ENCODE measurements at places on chromosomes 3 and 15.

GRCh38 chr3:10248984-10249748, 907 bp downstream of the TATDN2 start:
- no peak for DNase-seq

DNA sequence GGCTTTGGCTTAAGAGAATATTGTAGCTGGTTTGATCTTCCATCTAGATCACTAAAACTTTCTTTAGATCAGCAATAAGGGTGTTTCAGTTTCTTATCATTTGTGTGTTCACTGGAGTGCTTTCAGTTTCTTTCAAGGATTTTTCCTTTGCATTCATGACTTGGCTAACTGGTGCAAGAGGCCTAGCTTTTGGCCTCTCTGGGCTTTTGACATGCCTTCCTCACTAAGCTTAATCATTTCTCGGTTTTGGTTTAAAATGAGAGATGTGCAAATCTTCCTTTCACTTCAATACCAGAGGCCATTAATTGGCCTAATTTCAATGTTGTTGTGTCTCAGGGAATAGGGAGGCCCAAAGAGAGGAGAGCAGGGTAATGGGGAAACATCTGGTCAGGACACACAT, 30.3 kb upstream of the CCNB2 start:
- no peak for DNase-seq

DNA sequence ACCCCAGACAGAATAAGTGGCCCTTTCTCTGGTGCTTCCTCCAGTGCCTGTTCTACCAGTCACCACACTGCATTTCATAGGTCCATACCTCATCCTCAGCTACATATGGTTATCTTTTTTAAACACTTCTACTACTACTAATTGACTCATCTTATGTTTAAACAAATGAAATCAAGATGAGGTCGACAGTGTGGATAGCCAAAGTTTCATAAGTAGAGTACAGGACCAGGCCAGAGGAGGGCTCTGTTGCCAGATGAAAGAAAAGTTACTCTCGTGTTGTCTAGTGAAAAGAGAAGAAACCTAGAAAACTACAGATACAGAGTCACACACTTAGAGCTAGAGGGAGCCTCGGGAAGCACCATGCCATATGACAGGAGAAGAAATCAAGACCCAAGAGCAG, 296.1 kb downstream of the VPS13C start:
- DNase-seq, result no peak

DNA sequence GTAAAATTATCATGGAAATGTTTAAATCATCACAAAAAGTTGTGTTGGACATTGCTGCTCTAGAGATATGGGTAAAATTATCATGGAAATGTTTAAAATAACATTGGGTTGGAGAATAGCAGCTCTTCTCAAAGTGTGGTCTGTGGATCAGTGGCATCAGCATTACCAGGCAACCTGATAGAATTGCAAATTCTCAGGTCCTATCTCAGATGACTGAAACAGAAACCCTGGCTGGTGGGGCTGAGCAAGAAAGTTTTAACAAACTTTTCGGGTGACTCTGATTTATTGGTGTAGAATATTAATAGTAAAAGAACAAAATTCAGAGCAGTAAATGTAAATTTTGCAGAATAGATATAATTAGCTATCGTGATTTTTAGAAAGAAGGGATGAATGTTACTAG, 28.9 kb downstream of the NXPE3 start:
- no peak for DNase-seq

GRCh38 chr3:170974872-170975271, 51.6 kb downstream of the SLC2A2 start:
- no peak for DNase-seq

DNA sequence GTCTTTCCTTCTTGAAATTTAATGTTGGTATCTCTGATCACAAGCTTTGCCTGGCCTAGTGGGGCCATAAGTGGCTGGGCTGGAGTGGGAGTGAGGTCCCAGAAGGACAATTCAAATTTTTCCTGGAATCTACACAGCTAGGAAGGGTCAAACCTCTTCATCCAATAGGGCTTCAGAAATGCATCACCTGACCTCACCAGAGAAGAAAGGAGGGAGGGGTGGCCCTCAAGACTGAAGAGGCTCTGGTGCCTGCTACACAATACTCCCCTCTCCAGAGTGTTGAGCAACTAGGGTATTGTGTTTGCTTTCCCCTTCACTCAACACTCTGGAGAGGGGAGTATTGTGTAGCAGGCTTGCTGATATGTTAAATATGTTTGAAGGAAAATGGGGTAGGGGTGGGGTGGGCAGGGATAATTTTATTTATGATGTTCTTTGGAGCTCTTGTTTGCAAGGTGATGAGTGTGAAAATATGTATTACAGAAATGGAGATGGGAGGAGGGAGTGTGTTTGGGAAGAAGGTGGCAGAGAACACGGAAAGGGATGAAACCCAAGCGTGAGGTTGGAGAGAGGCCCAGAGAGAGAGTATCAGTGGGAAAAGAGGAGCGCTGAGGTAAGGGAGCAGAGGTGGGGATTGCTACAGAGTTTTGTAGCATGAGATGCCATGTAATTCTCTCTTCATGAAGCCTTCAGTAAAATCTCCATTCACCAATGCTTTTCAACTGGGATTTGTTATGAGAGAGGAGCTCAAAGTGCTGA, 5.7 kb upstream of the KLHL24 start:
- DNase-seq, result no peak

GRCh38 chr3:192642651-192643050, 84.7 kb downstream of the FGF12 start:
- no peak for DNase-seq

GRCh38 chr3:195147649-195148080, 123.3 kb downstream of the XXYLT1 start:
- no peak for DNase-seq

DNA sequence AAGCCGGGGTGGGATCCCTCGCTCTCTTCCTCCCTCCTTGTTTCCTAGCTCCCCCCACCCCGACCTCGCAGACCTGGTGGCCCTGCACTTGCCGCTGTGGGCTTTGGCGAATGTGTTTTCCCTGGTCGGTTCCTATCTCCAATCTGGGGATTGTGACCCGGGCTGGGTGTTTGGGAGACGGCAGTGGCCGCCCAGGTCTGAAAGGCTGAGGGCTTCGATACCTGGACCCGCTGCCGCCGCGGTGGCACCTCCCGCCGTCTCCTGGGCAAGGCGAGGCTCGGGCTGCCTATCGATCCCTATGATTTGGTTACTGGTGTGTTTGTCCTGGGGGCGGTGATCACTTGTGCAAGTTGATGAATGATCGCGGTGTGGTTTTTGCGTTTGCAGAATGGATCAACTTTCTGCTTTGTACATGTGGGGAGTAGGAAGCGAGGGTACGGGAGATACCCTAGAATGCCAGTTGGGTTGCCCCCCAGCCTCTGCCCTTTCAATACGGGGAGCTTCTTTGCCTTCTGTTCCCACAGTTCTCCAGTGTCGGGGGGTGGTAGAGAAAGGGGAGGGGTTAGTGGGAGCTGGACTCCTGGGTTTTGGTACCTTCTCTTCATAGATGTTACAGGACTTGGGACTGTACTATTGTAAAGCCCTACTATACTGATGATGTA, 3.0 kb downstream of the BBX start:
- no peak for DNase-seq

GRCh38 chr15:40002295-40002694, 36.7 kb downstream of the SRP14 start:
- DNase-seq, result no peak

DNA sequence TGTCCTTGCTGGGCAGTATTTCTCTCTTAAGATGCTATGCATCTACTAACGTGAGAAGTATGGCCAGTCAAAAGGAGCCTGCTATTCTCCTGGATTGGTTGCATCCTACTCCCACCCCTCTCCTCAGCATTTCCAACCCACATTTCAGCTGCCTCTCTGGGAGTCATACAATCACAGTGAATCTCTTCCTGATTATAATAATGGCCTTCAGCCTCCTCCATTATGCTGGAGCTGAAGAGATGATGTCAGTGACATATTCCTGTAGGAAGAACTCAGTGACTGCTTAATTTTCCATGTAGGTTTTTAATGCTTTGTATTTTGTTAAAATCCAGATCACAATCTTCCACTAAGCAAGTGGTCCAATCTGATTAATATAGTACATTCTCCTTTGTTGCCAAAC, 82.7 kb upstream of the SUCLG2 start:
- DNase-seq, result no peak

GRCh38 chr3:32384938-32385337, 6.7 kb upstream of the CMTM7 start:
- DNase-seq, result no peak

DNA sequence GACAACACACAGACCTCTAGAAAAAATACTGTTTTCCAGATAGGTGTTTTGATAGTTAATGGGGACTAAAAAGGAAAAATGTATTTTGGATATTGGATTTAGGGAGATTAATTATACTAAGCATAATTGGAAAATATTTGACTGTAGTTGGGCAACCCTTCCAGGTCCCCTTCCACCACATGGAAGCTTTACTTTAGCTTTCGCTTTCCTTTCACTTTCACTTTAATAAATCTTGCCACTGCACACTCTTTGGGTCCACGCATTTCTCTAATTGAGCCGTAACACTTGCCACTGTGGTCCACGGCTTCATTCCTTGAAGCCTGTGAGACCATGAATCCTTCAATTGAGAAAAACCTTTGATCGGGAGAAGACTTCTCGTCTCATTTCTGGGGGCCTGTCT, 15.5 kb downstream of the GLDN start:
- DNase-seq, result no peak

DNA sequence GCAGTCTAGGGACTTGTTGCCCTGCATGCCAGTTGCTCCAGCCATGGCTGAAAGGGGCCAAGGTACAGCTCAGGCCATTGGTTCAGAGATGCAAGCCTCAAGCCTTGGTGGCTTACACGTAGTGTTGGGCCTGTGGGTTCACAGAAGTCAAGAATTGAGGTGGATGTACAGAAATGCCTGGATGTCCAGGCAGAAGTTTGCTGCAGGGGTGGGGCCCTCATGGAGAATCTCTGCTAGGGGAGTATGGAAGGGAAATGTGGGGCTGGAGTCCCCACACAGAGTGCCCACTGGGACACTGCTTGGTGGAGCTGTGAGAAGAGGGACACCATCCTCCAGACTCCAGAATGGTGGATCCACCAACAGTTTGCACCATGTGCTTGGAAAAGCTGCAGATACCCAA, 10.6 kb upstream of the B3GNT5 start:
- DNase-seq, result no peak

DNA sequence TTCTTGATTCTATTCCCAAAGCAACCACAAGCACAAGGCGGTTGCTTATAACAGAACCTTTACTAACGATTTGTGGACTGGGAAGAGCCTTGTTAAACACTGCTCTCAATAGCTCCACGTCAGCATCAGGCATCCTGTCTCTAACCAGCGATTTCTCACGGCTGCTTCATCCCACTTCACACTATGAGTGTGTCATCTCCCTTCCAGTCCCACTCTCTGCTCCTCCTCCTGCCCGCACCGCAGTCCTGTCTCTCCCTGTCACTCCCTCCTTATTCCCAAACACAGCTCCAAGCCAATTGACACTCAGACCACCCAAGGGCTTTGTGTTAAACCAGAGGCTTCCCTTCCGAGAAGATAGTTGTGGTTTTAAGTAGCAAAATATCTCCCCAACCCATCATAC, 94.8 kb downstream of the ABHD5 start:
- DNase-seq, result no peak

DNA sequence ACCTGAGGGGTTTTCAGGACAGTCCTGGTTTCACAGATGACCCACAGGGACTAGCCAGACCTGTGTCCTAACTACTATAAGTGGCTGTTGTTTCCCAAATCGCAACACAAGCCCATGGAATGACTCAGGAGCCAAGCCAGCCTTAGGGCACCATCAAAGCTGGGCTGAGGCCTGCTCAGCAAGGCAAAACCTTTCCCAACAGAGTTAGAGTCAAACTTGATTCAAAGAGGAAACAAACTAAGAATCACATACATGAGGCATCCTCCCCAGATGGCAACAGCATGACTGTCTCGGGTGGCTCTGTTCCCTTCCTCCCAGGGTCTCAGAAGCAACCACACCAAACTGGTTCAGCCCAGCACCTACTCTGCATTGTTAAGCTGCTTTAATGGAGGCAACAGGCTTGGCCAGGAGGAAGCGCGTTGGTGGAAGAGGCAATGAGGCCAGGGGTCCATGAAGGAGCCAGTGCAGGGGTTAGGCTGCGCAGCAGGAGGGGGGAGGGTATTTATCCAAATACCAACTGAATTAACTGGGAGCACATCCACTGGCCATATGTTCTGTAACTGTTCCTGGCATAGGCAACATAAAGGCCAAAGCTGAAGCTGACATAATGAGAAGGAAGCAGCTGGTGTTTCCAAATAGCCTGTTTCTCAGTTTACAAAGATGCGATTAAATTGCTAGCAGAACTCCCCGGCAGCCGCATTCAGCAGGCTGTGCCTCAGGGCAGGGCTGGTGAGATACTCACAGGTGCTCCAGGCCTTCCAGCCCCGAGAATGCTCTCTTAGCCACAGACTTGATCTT, 102.4 kb downstream of the LRIG1 start:
- peak; percentile 68 for DNase-seq

DNA sequence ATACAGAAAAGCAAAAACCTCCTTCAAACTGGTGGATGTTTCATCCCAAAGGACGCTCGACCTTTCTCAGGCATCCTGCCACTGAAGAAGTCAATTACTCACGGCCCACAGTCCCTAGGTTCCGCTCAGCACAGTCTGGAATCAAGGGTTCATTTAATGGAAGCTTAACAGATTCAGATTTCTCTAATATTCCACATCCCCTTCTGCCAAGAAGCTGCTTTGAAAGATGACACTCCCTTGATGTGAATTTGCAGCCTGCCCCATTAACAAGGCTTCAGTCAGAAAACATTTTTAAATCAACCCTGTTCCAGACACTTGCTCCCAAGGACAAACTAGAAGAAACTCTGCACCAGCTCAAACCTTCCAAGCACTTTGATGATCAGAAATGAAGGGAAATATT, 81.2 kb downstream of the LIPC start:
- DNase-seq, result no peak

DNA sequence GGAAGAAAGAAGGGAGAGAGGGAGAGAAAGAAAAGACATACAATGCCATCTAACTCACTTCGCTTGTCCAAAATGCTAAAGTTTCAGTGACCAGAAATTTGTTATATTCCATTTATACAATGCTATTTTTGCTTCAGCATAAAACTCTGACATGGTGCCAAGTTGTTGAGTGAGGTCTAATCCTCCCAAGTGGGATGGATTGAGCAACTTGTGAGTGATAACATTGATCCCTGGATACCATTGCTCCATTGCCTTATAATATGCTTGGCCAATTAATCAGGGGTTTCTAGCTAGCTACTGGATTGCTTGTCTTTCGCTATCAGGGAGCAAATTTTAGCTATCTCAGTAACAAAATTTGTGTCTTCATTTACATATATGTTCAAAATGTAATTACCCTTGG, 615.6 kb upstream of the DPPA4 start:
- no peak for DNase-seq
